ENCODE measurements at places on chromosomes 7 and 10. TPM values are rescaled to one million over a fixed set of nuclear protein-coding genes. Genes with fewer than 3 reads are reported as not detected.

DNA sequence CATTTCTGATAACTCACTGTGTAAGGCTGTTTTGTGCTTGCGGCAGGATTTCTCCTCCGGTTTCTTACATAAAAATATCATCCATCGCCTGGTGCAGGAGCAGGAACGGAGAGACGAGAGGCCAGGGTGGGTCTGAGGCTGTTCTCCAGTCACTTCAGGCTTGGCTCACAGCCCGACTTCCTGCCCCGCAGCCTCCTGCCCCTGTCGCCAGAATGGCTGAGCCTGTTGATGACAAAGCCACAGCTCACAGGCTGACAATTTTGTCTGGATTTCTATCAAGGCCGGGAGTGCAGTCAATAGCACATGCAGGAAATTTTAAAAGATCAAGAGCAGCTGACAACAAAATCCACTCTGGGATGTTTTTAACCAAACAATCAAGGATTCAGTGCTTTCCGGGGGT, 229.7 kb upstream of the ZNF32 start:
- no peak overlapping the region for H3K4me3 ChIP-seq
- no peaks in the 10 kb centered on the region for H3K36me3 ChIP-seq
- H3K27ac ChIP-seq = no peak overlapping the region
- H3K4me1 ChIP-seq = peaks cover 10% of the 10 kb centered on the region
- H3K27me3 ChIP-seq = no peaks in the 10 kb centered on the region
- no peak for DNase-seq

DNA sequence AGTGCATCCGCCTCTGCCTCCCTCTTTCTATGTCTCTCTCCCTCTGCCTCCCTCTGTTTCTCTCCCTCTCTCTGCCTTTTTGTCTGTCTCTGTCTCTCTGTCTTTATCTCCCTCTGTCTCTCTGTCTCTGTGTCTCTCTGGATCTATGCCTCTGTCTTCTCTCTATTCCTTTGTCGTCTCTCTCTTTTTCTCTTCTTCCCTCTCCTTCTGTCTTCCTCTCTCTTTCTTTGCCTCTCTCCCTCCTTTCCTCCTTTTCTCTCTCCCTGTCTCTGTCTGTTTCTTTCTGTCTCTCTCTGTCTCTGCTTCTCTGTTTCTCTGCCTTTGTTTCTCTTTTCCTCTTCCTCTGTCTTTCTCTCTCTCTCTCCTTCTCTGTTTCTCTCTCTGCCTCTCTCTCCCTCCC, 678.8 kb upstream of the NRP1 start:
- H3K4me1 ChIP-seq = peaks cover 19% of the 10 kb centered on the region
- no peak overlapping the region for H3K27ac ChIP-seq
- H3K4me3 ChIP-seq = no peak overlapping the region
- DNase-seq = no peak
- no peaks in the 10 kb centered on the region for H3K27me3 ChIP-seq

- H3K36me3 ChIP-seq = no peaks in the 10 kb centered on the region
- H3K27me3 ChIP-seq = no peaks in the 10 kb centered on the region
- DNase-seq = no peak
- no peak overlapping the region for H3K4me3 ChIP-seq
- no peaks in the 10 kb centered on the region for H3K4me1 ChIP-seq
Observed at GRCh38 chr7:999149-999879, 16.3 kb downstream of the CYP2W1 start.

GRCh38 chr7:139769761-139770160, 8.0 kb downstream of the HIPK2 start:
- H3K4me3 ChIP-seq = no peak overlapping the region
- H3K4me1 ChIP-seq = peaks cover 22% of the 10 kb centered on the region
- no peak overlapping the region for H3K27ac ChIP-seq
- no peaks in the 10 kb centered on the region for H3K27me3 ChIP-seq

DNA sequence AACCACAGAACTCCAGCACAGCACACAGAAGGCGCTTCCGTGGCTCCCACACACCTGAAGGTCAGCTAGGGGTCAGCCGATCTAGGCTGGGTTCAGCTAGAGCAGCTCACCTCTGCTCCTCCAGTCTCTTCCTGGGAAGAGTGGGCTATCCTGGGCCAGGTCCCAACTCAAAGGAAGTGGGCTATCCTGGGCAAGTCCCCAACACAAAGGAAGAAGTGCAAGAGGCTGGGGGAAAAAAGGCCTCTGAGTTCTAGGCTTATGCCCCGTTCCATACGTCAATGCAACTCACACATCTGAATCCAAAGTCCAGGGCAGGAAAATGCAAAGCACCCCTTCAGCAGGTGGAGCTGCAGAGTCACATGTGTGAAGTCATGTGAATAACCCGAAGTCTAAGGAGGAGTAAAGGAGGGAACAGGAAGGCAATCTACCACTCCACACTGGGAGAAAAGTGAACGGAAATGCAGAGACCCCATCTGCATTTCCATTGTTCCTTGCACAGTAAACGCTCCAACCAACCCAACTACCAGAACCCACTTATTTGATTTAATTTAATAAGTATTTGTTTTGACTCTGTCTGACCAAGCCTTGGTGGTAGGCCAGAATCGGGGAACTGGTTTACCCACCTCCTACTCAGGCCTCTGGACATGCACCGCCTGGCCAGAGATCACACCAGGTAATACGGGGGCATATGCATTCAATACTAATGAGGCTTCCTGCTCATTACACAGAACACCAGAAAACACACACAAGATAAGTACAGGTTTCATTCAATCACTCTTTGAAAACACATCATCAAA, 95.5 kb upstream of the RNF32 start:
- H3K36me3 ChIP-seq = no peaks in the 10 kb centered on the region
- H3K4me1 ChIP-seq = peaks cover 4% of the 10 kb centered on the region
- DNase-seq = no peak
- no peak overlapping the region for H3K27ac ChIP-seq
- H3K27me3 ChIP-seq = no peaks in the 10 kb centered on the region

DNA sequence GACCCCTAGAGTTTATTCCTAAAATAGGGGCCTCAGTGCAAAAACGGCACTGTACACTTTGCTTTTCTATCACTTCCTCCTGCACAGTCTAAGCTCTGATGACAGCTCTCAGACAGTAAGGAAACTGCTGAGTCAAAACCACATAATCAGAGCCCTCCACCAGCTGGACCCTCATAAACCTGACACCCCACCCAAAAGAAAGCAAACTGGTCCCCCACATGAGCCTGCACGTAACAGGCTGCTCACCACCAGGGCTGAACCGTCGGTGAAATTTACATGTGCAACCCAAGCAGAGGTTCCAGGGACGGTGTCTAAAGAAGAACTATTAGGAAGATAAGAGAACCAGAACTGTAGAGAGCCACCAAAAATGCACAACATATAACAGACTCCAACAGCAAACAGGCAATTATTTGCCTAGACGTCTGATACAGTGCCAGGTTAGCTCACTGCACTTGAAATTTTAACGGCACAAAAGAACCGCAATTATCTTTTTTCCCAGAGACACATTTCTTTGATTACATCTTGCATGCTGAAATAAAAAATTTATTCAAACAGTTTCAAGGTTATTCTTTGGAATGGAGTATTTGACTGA, 19.6 kb downstream of the SGMS1 start:
- no peaks in the 10 kb centered on the region for H3K27me3 ChIP-seq
- peak overlapping the region; percentile 36 for H3K27ac ChIP-seq
- no peaks in the 10 kb centered on the region for H3K36me3 ChIP-seq
- peaks cover 38% of the 10 kb centered on the region for H3K4me1 ChIP-seq

DNA sequence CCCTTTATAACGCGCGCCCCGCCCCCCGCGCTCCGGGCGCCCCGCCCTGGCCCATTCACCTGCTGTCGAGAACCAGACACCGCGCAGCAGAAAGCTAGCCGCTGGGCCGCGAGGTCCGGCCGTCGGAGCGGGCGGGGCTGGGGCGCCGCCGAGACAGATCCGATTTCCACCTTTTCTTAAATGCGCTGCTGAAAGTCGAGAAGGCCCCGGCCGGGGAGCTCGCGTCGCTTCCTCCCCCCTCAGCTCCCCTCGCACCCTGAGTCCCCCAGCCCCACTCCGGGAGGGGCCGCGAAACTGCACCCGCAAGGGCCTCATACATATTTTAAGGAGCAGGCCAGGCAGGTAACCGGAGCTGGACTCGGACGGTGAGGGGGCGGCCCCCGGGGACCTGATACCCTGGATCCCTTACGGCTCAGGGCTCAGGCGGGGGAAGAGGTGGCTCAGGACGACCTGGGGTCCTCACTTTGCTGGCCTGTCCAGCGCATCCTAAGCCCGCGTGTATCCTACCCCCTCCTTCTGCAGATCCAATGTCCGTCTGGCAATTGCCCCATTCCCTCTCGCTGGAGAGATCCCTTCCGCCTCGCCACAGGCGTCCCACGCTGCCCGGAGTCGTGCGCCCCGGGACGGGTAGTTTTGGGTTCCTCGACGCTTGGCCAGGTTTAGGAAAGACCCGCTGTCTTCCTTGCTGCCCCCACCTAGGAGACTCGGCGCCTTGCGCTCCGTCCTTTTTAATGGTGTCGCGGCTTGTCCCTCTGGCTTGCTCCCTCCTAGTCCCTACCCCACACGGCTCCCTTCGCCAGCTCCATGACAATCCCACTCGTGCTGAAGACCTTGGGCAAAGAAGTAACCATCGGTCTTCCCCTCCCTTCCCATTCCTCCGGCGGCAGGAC, 170.6 kb downstream of the UBE2H start:
- H3K27me3 ChIP-seq = peaks cover 83% of the 10 kb centered on the region
- no peak overlapping the region for H3K27ac ChIP-seq
- peak overlapping the region; percentile 82 for H3K4me3 ChIP-seq
- H3K4me1 ChIP-seq = peaks cover 56% of the 10 kb centered on the region
- peak; percentile 86 for DNase-seq
- no peaks in the 10 kb centered on the region for H3K36me3 ChIP-seq

- H3K27ac ChIP-seq = peak overlapping the region; percentile 11
- DNase-seq = no peak
- H3K36me3 ChIP-seq = peaks cover 87% of the 10 kb centered on the region
- no peaks in the 10 kb centered on the region for H3K27me3 ChIP-seq
Observed at GRCh38 chr7:148793590-148793989, 90.5 kb downstream of the EZH2 start.

- peaks cover 8% of the 10 kb centered on the region for H3K36me3 ChIP-seq
- H3K4me1 ChIP-seq = peaks cover 56% of the 10 kb centered on the region
- H3K4me3 ChIP-seq = no peak overlapping the region
- H3K27ac ChIP-seq = peak overlapping the region; percentile 95
Observed at GRCh38 chr10:89351780-89352597, 24.2 kb downstream of the IFIT3 start.

DNA sequence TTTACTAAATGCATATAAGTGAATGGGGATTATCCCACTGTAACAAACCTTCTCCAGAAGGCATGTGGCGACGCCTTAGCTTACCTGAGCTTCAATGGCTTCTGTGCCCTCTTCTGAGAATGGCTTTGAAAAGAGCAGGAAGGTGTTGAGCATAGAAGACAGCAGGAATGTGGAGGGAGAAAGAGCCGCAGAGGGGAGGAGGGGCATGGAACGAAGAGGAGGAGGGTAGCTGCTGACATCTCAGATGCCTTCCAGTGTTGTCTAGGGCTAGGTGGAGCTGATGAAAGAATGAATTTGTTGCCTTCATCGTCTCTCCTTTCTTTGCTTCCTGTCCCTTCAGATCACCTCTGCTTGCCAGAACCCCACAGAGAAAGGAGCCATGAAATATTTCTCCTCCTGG, 86.2 kb downstream of the ITIH5 start:
- no peak overlapping the region for H3K27ac ChIP-seq
- H3K36me3 ChIP-seq = no peaks in the 10 kb centered on the region
- no peak for DNase-seq
- H3K27me3 ChIP-seq = no peaks in the 10 kb centered on the region
- H3K4me1 ChIP-seq = no peaks in the 10 kb centered on the region

DNA sequence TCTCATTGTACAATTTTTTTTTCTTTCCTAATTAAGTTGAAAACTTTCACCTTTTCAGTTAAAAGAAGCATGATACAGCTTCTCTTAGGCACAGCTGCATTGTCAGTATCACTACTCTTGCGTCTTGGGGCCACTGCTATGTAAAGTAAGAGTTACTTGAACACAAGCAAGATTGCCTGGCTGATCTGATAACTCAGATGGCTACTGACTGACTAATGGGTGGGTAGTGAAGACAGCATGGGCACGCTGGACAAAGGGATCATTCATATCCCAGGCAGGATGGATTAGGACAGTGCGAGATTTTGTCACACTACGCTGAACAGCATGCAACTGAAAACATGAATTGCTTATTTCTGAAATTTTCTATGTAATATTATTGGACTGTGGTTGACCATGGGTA, 11.6 kb upstream of the ADAMTS14 start:
- no peak for DNase-seq
- peaks cover 11% of the 10 kb centered on the region for H3K36me3 ChIP-seq
- H3K27ac ChIP-seq = no peak overlapping the region
- H3K4me1 ChIP-seq = no peaks in the 10 kb centered on the region
- H3K4me3 ChIP-seq = no peak overlapping the region

The ADK gene
- 32.5 TPM for total RNA-seq

The RINT1 gene
- 20.3 TPM for total RNA-seq

The LBX1 gene
- total RNA-seq = not detected

The FAM180A gene
- total RNA-seq = not detected

The TSPAN14 gene
- total RNA-seq = 64.0 TPM

The HOXA6 gene
- total RNA-seq = not detected

The CPN1 gene
- 0.66 TPM for total RNA-seq

The C10orf62 gene
- not detected for total RNA-seq

The KNDC1 gene
- 26.6 TPM for total RNA-seq

Measured in WTC11 (cell line).